ENCODE measurements at places on chromosomes 3 and 15. TPM values are rescaled to one million over a fixed set of nuclear protein-coding genes. Genes with fewer than 3 reads are reported as not detected.

Gene AMT
- 7.4 TPM for total RNA-seq

Gene THPO
- total RNA-seq: 0.37 TPM

- no peak for DNase-seq
Measured at GRCh38 chr3:78496501-78496900, 1271.3 kb downstream of the ROBO1 start.

Gene MKRN2OS
- 4.3 TPM for total RNA-seq

GRCh38 chr3:37819591-37819990 is 42.1 kb upstream of the CTDSPL start:
- DNase-seq: peak; percentile 6

Gene MYO1E
- total RNA-seq: 134 TPM

GRCh38 chr15:36429707-36430106 is 149.7 kb upstream of the CDIN1 start:
- no peak for DNase-seq

GRCh38 chr15:57696146-57696545 is 10.4 kb upstream of the POLR2M start:
- no peak for DNase-seq

Gene TMEM266
- 2.7 TPM for total RNA-seq

- DNase-seq: no peak
Measured at GRCh38 chr15:41476416-41477048, 17.1 kb upstream of the ITPKA start.

Gene AGTR1
- total RNA-seq: 28.0 TPM

- no peak for DNase-seq
Measured at GRCh38 chr15:59522988-59523461, 85.0 kb downstream of the FAM81A start.

Gene CDHR4
- total RNA-seq: 0.84 TPM

GRCh38 chr3:126213379-126214028 is 33.1 kb upstream of the ALDH1L1 start:
- no peak for DNase-seq

DNA sequence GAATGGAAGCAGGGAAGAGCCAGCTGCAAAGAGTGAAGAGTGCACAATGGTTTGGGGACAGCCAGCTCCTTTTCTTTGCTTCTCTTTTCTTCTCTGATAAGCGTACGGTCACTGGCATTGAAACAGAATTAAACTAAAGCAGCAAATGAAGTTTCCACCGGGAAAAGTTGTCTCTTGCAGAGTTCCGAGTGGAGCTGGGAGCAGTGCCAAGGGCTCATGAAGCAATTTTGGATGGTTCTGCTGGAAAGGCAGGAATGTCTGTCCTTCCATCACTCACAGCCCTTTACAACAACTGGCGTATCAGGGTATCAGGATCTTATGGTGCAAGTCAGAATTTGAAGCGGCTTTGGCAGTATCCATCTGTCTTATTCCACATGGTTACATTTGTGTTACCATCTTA is 1042.9 kb downstream of the NTRK3 start:
- no peak for DNase-seq

GRCh38 chr15:101003706-101004105 is 84.5 kb downstream of the LRRK1 start:
- no peak for DNase-seq

Gene GOLGA8J
- not detected for total RNA-seq

Gene HIGD2B
- total RNA-seq: not detected

Gene CD96
- total RNA-seq: 2.1 TPM

GRCh38 chr3:161336661-161337060 is 34.7 kb downstream of the SPTSSB start:
- no peak for DNase-seq

DNA sequence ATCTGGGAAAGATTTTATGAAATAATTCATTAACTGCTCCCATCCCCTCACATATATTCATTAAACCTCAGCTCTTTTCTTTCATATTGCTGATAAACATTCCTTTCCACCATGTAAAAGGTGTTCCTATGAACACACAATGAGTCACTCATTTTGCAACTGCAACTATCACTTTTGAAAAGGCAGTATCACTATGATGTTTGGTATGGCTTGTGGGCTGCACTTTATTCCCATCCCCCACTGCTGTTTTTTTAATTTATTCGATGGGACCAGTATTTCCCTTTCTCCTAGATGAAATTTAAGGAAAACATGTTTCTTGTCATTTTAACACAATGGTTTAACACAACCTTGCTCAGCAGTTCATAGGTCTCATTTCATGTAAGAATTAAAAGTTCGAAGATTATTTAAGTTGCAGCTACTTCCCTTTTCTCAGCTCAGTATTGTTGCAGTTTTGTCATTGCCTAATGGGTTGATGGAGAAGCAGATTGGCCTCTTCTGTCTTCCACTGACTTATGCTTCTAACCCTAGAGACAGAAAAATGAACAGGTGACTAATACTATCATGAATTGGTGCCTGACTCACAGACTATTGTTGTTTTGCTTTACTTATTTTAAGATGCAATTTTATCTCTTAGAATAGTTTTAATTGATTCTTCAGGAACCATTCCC is 280.3 kb downstream of the ZPLD1 start:
- DNase-seq: no peak

DNA sequence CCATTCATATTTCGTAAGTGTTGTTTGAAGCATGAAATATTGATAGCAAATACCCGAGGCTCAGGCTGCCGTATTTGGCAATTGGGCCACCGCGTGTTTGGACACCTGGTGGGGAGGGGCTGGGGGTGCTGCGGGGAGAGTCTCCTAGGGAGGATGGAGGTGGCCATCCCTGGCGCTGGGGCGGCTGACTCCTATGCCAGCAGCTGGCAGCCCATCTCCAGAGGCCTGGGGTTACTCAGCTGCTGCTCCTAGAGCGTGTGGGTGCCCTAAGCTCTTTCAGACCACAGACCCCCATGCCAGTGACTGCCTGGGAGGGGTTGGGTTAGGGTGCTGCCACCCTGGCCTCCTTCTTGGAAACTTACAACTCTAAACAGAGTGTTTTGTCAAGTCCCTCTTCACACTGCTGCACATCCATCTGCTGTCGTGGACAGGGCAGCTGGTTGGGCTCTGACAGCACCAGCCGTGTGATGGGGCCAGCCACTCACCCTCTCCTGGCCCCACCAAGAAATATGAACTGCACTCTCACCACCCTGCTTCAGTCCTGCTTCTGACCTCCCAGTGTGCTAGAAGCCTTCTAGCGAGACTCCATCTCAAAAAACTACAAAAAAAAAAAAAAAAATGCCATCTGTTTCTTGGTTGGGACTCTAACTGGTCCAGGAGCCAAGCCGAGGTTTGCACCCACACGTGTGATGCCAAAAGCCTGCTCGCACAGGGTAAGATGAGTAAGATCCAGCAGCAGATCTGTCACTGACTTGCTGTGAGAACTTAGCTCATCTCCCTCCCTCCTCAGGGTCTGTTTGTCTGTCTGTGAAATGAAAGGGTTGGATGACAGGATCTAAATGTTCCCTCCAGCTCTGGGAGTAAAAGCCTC is 156.2 kb downstream of the MEGF11 start:
- no peak for DNase-seq

Gene GOLGA6B
- not detected for total RNA-seq

Gene ZCWPW2
- 2.9 TPM for total RNA-seq

- no peak for DNase-seq
Measured at GRCh38 chr3:65070968-65071367, 383.2 kb upstream of the ADAMTS9 start.

DNA sequence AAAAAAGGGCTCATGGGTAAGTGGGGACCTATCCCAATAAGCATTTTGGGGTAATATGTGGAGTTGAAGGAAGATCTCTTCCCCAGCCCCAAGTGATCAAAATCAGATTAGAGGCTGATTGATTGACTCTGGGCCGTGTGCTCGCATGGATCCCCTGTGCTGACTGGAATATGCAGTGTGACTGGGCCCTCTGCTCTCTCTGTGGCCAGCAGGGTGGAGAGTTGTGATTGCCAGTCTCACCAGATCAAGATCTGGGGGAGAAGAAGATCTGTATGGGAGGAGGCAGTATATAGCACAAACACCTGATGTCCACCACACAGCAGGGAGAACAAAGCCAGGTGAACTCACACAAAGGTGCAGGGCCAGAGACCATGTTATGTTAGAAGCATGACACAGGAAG is 8.8 kb downstream of the NUDT16 start:
- DNase-seq: no peak

GRCh38 chr3:170368921-170369320 is 11.4 kb downstream of the SKIL start:
- DNase-seq: no peak

DNA sequence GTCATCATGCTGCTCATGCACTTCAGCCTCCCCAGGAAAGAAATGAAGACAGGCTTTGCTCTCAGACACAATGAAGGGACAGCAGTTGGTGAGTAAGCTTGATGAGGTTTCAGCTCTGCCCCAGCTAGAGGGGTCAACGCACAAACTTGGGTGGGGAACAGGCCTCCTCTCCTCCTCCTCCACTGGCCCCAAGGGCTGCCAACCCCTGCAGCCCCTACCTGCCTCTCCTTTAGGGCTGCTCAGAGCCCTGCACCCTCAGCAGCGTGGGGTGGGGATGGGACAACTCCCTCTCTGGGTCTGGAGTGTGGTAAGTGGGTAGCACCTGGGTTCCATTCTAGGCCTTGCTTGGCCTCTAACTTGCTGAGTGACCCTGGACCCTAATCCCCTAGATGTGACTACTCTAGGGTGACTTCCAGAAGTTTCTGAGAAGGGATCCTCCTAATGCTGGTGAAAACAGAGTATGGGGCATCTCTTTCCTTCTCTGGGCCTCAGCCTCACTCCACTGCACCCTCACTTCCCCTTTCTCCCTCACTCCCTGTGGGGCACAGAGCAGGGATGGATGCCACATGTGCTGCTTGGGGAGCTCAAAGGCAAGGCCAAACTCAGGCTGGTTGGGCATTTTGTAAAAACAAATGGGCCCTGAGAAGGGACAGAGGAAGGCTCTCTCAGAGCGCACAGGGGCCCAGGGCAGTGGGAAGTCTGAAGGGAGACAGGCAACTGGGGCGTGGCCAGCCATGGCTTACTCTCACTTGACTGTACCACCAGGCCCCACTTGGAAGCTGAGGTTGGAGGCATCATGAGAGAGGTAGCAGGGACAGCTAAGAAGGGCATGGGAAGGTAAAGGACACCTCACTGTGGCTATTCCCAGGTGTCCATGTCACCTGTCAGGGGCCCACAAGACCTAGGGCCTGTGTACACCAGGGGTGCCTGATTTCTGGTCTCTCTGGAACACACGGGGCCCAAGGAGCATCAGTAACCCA is 64.0 kb downstream of the SYNM start:
- no peak for DNase-seq

- no peak for DNase-seq
Measured at GRCh38 chr15:98034731-98035130, 74.2 kb downstream of the ARRDC4 start.

Gene OR5K2
- not detected for total RNA-seq

GRCh38 chr15:37134699-37135131 is 34.4 kb upstream of the MEIS2 start:
- no peak for DNase-seq

- no peak for DNase-seq
Measured at GRCh38 chr3:23706111-23706510, 99.6 kb upstream of the UBE2E1 start.

DNA sequence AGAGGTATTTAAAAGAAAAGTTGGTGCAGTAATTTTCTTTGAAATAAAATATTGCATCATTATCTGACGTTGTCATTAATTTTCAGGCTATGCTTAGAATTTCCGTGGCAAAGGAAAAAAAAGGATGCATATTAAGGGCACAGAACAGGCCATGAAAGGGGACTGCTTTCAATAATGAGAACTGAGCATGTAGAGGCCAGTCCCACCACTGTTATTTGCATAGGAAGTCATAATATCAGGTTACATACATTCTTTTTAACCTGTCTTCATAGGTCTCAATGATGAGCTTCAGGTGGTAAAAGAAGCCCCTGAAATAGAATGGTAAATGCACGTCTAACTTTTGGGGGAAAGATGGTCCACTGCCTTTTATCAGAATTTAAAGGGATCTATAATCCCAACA is 272.1 kb upstream of the ALCAM start:
- DNase-seq: no peak

- DNase-seq: no peak
Measured at GRCh38 chr15:56292546-56293316, 49.1 kb upstream of the RFX7 start.

- DNase-seq: no peak
Measured at GRCh38 chr3:170721563-170721962, 135.7 kb upstream of the SLC7A14 start.

- peak; percentile 94 for DNase-seq
Measured at GRCh38 chr3:32109256-32109655, 2.8 kb downstream of the GPD1L start.

Gene FGF12
- total RNA-seq: 0.05 TPM

DNA sequence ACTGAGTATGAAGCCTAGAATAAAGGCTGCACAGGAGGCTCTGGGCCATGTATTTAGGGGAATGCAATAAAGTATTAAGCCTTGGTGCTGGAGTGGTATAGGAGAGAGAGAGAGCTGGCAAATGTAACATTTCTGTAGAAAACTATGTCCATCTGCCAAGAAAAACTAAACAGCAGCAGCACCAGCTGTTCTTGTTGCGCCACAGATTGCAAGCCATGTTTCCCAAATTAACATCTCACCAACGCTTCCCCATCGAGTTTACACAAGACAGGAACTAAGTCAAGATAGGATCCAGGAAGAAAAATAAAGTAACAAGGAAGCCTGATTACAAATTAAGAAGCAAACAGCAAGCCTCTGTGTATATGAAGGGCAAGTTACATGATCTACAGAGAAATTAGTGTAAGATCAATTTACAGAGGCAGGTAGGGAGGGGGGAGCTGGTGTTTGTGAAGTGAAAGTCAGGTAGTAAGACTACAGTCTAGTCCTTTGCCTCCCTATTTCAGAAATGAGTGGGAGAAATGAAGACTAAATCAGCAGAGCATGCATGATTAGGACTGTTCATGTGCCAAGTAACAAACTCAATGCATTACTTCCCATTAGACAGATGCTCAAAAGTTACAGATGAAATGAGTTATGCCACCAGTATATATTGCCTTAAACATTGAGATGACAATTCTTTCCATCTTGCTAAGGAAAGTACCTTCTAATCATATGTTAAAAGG is 900.5 kb downstream of the EPHA3 start:
- no peak for DNase-seq

DNA sequence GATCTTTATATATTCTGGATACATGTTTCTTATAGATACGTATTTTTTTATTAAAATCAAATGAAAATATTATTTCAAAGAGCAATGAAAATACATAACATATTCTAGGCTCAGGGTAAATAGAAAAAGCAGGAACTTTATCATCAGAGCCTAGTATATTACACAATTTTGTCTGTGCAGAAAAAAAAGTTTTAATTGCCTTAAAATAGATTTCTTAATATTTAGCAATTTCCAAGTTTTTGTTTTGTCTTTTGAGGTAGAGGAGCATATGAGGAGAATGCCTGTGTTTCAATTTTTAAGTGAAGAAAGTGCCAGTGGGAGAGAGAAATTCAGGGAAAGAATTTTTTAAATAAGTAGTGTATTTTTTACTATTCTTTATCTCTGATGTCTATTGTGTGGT is 10.5 kb downstream of the CAPN7 start:
- no peak for DNase-seq

GRCh38 chr3:183085634-183086390 is 13.5 kb downstream of the MCCC1 start:
- DNase-seq: no peak

Gene GATM
- 152 TPM for total RNA-seq
